ENCODE measurements at places on chromosomes 1 and 21.

DNA sequence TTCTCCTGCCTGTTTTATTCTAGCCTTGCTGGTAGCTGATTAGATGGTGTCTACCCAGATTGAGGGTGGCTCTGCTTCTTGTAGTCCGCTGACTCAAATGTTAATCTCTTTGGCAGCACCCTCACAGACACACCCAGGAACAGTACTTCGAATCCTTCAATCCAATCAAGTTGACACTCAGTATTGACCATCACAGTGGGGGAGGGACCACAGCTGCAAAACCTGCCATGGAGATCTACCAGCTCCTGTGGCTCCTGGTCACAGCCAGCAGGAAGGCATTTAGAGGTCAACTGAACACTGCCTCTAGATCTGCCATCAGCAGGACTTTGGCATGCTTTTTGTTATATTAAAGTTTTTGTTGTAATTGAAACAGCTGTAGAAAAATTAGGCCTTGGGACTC is 146.9 kb downstream of the RWDD3 start:
- no peak for DNase-seq

- DNase-seq = no peak
Measured at GRCh38 chr21:34279285-34279684, 84.5 kb upstream of the KCNE2 start.

DNA sequence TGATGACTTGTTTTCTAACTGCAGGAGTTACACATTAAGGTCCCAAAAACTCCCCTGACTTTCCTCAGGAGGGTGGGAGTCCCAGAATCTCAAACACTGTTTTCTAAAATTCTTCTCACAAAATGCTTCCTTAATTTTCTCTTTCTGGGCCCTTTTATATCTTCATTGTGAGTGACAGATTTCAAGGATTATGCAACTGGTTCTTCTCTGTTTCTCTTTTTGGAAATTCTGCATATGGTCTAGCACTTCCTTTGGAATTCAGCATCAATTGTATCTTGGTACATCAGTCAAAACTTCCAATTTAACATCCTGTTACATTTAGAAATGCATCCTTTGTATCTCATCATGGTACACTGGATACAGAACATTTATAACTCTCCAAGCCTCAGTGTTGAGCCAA is 59.7 kb downstream of the LMO4 start:
- no peak for DNase-seq

DNA sequence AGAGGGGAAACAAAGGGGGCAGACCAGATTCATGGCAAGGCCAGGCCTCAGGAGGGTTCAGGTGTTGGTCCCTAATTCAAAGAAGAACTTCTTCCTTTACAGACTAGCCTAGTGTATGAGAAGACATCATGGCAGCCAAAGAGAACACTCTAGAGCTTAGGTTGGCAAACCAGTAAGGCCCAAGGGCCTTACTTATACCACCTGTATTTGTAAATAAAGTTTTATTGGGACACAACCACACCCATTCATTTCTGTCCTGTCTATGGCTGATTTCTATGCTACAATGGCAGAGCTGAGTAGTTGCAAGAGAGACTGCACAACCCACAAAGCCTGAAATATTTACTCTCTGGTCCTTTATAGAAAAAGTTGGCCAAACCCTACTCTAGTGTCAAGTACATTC is 42.3 kb downstream of the SSBP3 start:
- DNase-seq = no peak

DNA sequence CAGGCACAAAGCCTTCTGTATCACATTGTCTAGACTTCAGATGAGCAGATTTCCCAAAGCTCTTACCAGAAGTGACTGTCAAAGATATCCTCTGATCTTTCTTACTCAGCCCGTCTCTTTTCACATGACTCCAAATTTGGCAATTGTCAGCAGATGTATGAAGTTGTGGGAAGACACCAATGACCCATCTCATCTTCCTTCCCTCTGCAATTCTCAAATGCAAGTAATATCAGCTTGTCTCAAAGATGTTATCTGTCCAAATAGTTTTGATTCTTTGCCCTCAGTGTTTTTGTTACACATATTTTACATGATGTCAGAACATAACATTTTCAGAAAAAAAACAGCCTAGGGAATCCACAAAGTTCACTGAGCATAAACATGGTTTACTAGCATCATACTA is 45.1 kb upstream of the RGS2 start:
- DNase-seq = no peak

DNA sequence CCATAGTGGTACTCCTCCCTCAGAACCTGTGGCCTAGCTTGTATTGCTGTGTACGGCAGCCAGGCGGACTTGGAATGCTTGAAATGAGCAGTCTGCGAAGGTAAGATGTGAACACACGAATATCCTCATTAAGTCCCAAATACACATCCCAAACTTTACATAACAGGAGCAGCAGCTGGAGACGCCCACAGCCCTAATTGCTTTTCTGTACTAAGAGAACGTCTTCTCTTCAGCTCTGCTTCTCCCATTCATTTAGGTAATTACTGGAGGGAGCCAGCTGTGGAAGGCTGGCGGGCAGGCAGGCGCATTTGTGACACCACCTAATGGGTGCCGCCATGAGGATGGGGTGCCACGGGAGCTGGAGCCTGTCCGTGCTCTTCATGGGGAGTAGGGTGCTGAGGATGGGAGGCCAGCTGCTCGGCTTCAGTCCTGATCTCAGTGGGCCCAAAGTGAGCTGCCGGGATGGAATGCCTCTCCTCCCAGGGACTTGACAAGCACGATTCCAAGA is 66.6 kb upstream of the POU3F1 start:
- DNase-seq = no peak

DNA sequence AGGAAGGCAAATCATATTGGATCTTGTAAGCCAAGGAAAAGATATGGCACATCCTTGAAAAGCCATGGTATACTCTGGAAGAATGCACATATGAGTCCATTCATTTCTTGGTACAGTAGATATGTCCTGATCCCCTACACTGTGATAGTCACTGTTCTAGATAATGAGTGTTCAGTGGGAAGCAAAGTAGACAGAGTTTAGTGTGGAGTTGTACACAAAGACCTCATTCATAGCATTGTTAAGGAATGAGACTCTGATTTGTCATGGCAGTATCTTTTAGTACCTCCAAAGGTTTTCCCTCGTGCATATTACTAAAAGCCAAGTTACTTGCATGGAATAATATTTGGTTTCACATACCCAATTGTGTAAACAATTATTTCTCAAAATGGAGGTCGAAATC is 204.7 kb downstream of the NFIA start:
- no peak for DNase-seq

DNA sequence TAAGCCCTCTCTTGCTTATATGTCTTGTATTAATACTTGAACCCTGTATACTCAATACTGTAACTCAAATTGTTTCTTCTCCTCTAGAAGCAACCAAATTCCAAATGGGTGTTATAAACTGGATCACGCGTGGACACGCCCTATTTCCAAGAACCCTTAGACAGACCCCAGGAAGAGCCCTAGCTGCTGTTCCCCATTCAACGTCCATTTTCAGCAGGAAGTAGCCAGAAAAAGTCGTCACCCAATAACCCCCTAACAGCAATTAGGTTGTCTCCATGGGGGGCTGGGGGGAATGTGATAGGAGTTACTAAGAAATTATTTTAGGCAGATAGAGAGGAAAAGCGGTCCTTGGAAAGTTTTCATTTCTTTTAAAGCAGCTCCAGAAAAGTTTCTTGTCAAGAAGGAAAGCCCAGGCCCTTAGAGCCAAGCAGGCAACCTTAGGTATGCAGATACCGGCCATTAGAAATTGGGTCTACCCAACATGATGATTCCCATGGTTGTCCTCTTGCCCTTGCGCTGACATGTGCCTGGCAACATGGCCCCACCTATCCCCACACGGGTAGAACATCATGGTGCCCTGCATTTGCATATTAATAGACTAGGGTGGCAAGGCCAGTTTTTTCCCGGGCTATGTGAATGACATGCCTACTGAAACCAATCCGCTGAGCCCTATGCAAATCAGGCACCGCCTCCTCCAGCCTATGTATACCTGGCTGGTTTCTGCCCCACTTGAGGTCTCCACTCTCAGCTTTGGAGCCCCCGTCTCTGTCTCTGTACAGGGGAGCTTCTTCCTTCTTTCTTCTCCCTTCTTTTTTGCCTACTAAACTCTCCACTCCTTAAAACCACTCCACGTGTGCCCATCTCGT is 4.0 kb upstream of the CD46 start:
- no peak for DNase-seq

- DNase-seq = no peak
Measured at GRCh38 chr1:15835205-15835740, 12.2 kb upstream of the SPEN start.

DNA sequence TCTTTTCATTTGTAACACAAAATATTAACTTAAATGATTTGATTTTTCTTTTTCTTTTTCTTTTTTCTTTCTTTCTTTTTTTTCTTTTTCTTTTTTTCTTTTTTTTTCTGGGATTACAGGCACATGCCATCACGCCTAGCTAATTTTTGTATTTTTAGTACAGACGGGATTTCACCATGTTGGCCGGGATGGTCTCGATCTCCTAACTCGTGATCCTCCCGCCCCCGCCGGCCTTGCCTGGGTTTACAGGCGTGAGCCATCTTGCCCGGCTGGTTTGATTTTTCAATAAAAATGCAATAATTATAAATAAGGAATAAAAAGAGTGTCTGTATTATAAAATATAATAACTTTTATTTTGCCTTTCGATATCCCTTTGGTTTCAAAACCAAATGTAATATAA is 146.7 kb upstream of the RGS18 start:
- DNase-seq = no peak

- DNase-seq = no peak
Measured at GRCh38 chr21:28767523-28767922, 225.2 kb downstream of the LTN1 start.

DNA sequence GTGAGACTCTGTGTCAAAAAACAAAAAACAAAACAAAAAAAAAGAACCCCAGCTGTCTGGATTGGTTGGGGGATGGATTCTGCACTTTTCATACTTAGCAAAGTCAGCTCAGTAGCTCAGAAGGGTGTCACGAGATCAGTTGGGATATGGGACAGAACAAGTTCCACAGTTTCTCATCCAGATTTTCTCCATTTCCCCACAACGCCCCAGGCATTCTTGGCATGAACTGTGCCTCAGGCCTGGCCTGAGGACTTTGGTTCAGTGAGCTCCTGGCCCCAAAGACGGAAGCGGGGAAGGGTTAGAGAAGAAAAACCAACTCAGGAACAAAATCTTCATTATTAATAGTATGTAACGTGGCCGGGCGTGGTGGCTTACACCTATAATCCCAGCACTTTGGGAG is 1.9 kb downstream of the AKR7A2 start:
- DNase-seq = no peak

DNA sequence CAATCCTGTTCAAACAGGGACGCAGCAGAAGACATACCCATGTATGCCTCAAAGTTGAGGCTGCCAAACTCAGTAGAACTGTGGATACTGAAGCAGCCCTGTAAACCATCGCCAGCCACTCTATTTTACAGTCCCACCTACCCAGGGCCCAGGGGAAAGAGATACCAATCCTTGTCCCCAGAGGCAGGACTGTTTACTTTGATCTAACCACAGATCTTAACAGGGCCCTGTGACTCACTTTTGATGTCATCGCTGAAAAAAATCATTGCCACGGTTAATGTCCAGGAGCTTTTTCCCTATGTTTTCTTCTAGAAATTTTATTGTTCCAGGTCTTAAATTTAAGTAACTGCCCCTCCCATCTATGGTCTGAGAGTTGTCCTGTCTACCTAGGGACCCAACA is 538.4 kb upstream of the NCAM2 start:
- DNase-seq = no peak

GRCh38 chr1:154583773-154584172 is 16.2 kb downstream of the CHRNB2 start:
- no peak for DNase-seq

- DNase-seq = no peak
Measured at GRCh38 chr1:78275456-78275855, 215.3 kb upstream of the PTGFR start.

GRCh38 chr1:75792091-75792490 is 4.6 kb upstream of the MSH4 start:
- DNase-seq = no peak

GRCh38 chr21:42671778-42672593 is 18.6 kb downstream of the PDE9A start:
- no peak for DNase-seq

DNA sequence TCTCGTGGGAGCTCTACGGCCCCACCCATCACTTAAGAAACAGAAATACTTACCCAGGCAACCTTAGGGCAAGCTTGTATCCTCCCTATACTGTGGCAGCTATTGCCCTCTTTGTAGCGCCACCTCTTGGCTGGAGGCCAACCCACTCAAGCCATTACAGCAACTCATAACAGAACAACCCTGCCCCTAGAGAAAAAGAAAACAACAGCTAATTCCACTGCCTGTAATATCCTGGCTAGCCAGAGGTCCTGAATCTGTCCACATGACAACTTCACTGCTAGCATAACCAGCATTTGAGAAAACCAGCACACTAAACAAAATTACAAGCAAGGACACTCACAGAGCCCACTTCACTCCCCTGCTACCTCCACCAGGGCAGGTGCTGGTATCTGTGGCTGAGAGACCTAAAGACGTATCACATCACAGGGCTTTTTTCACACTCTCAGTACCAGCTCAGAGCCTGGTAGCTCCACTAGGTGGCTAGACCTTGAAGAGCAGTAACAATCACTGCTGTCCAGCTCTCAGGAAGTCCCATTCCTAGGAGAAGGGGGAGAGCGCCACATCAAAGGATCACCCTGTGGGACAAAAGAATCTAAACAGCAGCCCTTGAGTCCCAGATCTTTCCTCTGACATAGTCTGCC is 14.5 kb upstream of the MX1 start:
- DNase-seq = no peak
